Endodermal cell (in vitro differentiated cells): ENCODE measurements at places on chromosomes 1 and 21. TPM values are rescaled to one million over a fixed set of nuclear protein-coding genes. Genes with fewer than 3 reads are reported as not detected.

C1orf87 gene
- total RNA-seq: not detected in 2 replicates

HTR6 gene
- total RNA-seq: 0.18 and 0.31 TPM in 2 replicates

S100A14 gene
- 112 to 146 TPM (median 119 TPM) in 3 replicates for total RNA-seq

ZFYVE9 gene
- total RNA-seq: 30.6 and 34.3 TPM in 2 replicates

MAP10 gene
- total RNA-seq: 2.2 to 4.5 TPM (median 3.9 TPM) in 3 replicates

- no peak overlapping the region for H3K27ac ChIP-seq
- H3K4me3 ChIP-seq: no peak overlapping the region
- peak; percentile 50 for DNase-seq
- H3K27me3 ChIP-seq: peaks cover 78% of the 10 kb centered on the region
- no peaks in the 10 kb centered on the region for H3K36me3 ChIP-seq
Observed at GRCh38 chr1:111895469-111895868, 94.0 kb downstream of the KCND3 start.

DNA sequence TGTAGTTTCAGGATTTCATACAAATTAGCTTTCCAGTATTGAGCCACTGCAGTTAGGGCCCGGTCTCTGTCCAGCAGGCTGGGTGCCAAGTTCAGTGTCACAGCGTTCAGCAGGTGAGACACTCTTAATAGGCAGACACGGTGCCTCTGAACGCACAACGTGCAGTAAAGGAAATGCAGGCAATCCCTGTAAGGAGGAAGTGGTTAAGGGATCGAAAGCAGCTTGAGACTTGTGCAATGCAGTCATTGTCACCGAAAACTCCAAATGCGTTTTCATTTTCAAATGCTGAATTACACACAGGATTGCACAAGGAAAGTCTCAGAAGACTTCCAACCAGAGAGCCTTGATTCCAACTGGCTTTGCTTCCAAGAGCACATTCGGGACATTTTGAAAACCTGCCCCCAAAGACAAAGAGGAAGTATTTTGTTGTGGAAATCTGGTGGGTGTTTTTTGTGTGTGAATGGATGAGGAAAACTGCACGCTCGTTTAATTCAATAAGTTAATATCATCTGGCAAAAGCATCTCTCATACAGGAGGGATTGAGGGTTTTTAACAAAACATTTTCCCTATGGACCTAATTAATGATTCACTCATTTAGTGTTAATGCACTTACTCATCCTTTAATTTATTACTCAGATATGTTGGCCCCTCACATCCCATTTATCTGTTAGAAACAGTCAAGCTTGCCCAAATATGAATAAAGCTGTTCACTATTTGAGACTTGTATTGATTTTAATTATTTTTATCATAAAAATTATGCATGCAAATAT is 61.6 kb downstream of the PTGS2 start:
- H3K36me3 ChIP-seq: no peaks in the 10 kb centered on the region
- H3K27ac ChIP-seq: no peak overlapping the region
- no peak overlapping the region for H3K4me3 ChIP-seq
- no peaks in the 10 kb centered on the region for H3K27me3 ChIP-seq
- H3K4me1 ChIP-seq: no peaks in the 10 kb centered on the region
- no peak for DNase-seq

GRCh38 chr1:35369922-35370671 is 101.6 kb downstream of the ZMYM4 start:
- DNase-seq: no peak
- H3K27ac ChIP-seq: no peak overlapping the region
- no peaks in the 10 kb centered on the region for H3K4me1 ChIP-seq
- no peak overlapping the region for H3K4me3 ChIP-seq
- H3K36me3 ChIP-seq: peaks cover 72% of the 10 kb centered on the region
- no peaks in the 10 kb centered on the region for H3K27me3 ChIP-seq

DNA sequence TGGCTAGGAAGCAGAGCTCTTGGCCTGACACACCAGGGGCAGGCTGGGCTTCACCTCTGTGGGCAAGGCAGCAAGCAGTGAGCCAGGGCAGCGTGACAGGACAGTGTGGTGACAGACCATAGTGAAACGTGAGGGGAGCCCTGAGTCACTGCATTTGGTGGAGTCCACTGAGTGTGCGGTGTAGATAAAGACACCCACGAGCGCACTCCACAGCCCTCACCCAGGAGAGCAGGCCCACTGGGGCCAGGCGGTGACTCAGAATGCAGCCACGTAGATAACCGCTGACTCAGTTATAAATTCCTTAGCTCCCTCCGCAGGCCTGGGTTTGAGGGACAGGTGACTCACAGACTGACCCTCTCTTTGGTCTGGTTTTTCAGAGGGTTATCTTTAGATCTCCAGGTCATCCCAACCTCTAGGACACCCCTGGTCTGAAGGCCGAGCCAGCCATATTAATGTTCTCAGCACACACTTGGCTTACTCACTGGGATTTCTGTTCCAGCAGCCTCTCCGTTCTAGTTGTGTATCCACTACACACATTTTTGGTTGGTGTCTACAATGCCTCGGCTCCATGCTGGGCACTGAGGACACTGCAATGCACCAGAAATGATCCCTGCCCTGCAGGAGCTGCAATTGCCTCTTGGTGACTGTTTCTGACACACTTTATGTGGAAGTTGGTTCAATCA is 90.2 kb upstream of the TSPAN2 start:
- no peaks in the 10 kb centered on the region for H3K4me1 ChIP-seq
- DNase-seq: no peak
- no peaks in the 10 kb centered on the region for H3K36me3 ChIP-seq
- no peak overlapping the region for H3K27ac ChIP-seq
- H3K27me3 ChIP-seq: no peaks in the 10 kb centered on the region
- H3K4me3 ChIP-seq: no peak overlapping the region

DNA sequence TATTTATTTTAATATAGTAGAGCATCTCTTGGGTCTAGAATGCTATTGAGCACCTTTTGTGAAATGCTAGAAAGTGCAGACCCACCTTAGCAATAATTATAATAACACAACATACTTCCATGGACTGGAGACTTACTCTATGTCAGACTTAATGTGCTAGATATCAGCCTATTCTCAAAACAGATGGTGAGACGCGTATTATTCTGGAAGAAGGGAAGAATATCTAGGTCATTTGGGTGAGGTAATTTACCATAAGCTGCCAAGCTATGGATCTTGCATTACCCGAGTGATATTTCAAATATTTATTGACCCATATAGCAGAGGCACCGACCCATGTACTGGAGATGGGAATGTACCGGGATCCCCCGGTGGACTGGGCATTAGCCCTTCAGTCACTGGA is 20.6 kb upstream of the IFNLR1 start:
- DNase-seq: no peak
- no peaks in the 10 kb centered on the region for H3K4me1 ChIP-seq
- H3K27ac ChIP-seq: no peak overlapping the region
- H3K4me3 ChIP-seq: no peak overlapping the region

- H3K27ac ChIP-seq: no peak overlapping the region
- no peaks in the 10 kb centered on the region for H3K36me3 ChIP-seq
- no peak overlapping the region for H3K4me3 ChIP-seq
- DNase-seq: no peak
Observed at GRCh38 chr1:101482306-101482705, 245.5 kb downstream of the S1PR1 start.

DNA sequence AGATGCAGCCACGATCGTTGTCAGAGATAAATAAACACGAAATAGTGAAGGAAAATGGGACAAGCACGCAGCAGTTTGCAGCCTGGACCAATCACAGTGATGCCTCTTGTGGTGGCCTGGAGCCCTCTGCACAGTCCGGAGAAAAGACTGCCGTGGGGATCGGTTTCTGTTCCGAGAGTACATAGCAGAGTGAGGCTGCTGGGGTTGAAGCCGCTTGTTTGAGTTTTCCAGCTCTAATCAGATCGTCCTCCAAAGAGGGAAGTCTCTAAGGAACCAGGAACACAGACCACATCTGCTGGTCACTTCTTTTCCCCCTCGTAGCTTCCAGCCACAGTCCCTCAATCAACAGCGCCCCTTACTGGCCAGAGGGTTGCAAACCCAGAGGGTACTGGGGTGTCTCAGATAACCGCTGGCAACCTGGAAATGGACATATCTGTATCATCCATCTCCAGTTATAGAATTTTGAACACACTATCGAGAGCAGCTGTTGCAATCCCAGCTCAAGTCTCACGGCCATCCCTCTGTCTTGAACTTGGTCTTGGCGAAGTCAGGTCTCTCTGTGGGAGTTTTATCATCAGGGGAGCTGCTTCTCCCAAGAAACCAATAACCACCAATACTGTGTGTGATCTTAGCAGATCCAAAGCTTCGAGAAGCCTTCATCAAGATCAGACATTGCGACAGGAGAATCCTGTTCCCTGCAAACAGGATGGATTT is 57.4 kb downstream of the OLIG1 start:
- no peaks in the 10 kb centered on the region for H3K4me1 ChIP-seq
- no peak overlapping the region for H3K27ac ChIP-seq
- peaks cover 40% of the 10 kb centered on the region for H3K27me3 ChIP-seq
- peak; percentile 94 for DNase-seq

DNA sequence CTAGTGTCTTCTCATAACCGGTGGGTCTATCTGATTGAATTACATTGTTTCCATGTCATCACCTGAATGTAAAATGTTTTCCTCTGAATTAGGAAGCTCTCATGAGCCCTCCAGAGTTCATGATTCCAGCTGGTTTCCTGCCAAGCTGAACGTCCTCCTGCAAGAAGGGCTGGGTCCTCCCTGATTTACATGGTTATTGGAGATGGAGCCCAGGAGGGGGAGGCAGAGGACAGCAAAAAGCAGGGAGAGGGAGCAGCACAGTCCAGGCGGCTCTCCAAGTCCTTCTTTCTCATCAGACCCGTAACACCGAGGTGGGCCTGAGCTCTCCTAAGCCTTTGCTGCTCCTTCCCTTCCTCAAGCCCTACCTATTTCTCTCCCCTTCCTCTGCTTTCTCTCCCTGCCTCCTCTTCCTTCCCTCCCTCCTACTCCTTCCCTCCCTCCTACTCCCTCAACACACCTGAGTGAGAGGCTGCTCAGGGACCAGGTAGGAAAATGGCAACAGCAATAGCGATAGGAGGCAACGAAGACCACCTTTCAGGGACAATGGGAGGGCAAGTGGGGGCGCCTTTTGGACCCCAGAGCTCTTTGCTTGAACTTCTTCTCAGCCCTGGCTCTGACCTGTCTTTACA is 265.9 kb downstream of the PRDM2 start:
- peaks cover 35% of the 10 kb centered on the region for H3K27me3 ChIP-seq
- no peaks in the 10 kb centered on the region for H3K4me1 ChIP-seq
- no peak overlapping the region for H3K27ac ChIP-seq
- peak; percentile 88 for DNase-seq
- no peak overlapping the region for H3K4me3 ChIP-seq
- no peaks in the 10 kb centered on the region for H3K36me3 ChIP-seq

DNA sequence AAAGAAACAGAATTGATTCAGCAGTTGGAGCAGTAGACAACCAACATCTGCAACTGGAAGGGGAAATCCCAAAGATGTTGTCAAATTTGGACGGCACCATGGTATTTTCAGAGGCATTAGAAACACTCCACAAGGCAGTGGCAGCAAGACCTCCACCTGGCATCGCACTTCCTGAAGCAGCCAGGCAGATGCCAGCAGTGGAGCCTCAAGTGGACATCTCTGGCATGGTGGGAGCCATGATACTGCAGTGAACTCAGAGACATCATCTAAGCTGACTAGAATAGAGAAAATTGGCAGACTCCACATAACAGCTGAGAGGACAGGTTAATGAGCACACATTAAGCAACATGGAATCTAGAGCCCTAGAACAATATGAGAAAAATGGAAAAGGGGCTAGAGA is 33.9 kb upstream of the RGS8 start:
- no peaks in the 10 kb centered on the region for H3K36me3 ChIP-seq
- no peak overlapping the region for H3K27ac ChIP-seq
- H3K4me3 ChIP-seq: no peak overlapping the region

- H3K4me1 ChIP-seq: peaks cover 9% of the 10 kb centered on the region
- no peak overlapping the region for H3K4me3 ChIP-seq
- DNase-seq: no peak
- H3K27ac ChIP-seq: peak overlapping the region; percentile 92
- H3K27me3 ChIP-seq: no peaks in the 10 kb centered on the region
Observed at GRCh38 chr1:94093396-94093795, 27.6 kb downstream of the ABCA4 start.

GRCh38 chr1:244654108-244655038 is 1.4 kb downstream of the DESI2 start:
- DNase-seq: no peak
- H3K4me1 ChIP-seq: peaks cover 5% of the 10 kb centered on the region
- H3K4me3 ChIP-seq: peak overlapping the region; percentile 99
- peaks cover 19% of the 10 kb centered on the region for H3K36me3 ChIP-seq
- H3K27ac ChIP-seq: no peak overlapping the region

GRCh38 chr1:246210756-246211155 is 296.3 kb downstream of the SMYD3 start:
- no peak overlapping the region for H3K27ac ChIP-seq
- H3K4me1 ChIP-seq: peaks cover 4% of the 10 kb centered on the region
- H3K36me3 ChIP-seq: no peaks in the 10 kb centered on the region
- no peaks in the 10 kb centered on the region for H3K27me3 ChIP-seq
- DNase-seq: peak; percentile 53
- no peak overlapping the region for H3K4me3 ChIP-seq

GRCh38 chr1:226085675-226086285 is 23.3 kb downstream of the H3-3A start:
- peaks cover 17% of the 10 kb centered on the region for H3K27me3 ChIP-seq
- H3K4me3 ChIP-seq: no peak overlapping the region
- DNase-seq: no peak
